ENCODE measurements at places on chromosomes 4 and X.

- no peak overlapping the region for H3K27ac ChIP-seq
Measured at GRCh38 chrX:93420090-93420489, 253.3 kb downstream of the NAP1L3 start.

GRCh38 chrX:6968231-6968630 is 179.3 kb upstream of the STS start:
- no peak overlapping the region for H3K4me3 ChIP-seq
- H3K4me1 ChIP-seq, result no peaks in the 10 kb centered on the region
- H3K36me3 ChIP-seq, result no peaks in the 10 kb centered on the region

DNA sequence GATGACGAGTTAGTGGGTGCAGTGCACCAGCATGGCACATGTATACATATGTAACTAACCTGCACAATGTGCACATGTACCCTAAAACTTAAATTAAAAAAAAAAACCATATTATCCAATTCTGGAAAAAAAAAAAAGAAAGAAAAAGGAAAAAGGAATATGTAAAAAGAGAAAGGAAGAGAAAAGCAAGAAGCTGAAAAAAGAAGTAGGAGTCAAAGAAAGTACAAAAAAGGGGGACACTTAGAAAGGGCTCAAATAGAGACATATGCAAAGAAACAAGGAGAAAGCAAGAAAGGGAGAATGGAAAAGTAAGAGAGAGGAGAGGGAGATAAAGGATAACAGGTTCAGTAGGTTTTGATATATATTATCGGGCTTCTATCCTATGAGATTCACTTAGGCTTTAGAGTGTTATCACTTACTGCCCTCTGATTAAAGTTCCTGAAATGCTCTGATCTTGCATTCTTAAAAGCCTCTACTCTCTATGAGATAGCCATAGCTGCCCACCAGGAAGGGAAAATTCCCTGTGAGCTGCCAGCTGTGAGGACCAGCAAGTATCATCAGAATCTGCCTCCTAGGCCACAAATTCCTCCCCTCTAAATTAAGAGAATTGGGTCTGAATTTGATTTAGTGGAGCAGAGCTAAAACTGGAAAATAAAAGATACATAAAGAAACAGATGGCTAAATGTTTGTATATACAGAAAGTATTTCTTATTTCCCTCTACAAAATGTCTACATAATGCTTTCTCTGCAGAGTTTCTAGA is 95.2 kb downstream of the AMMECR1 start:
- no peak overlapping the region for H3K27ac ChIP-seq
- no peaks in the 10 kb centered on the region for H3K27me3 ChIP-seq
- no peaks in the 10 kb centered on the region for H3K36me3 ChIP-seq

GRCh38 chrX:108511721-108512120 is 72.1 kb downstream of the COL4A5 start:
- ATAC-seq, result no peak
- H3K4me1 ChIP-seq, result no peaks in the 10 kb centered on the region
- H3K36me3 ChIP-seq, result no peaks in the 10 kb centered on the region
- no peak overlapping the region for H3K4me3 ChIP-seq

Measured in stimulated activated memory B cell treated with anti-CD40 and anti-IgM and Interleukin-4, amounts not matched to agents 10 μg/mL and 1 μg/mL and 100 μg/mL, for 72 hours (primary cell).